ENCODE measurements at places on chromosomes 6 and 20. TPM values are rescaled to one million over a fixed set of nuclear protein-coding genes. Genes with fewer than 3 reads are reported as not detected.

GNAS-AS1 gene
- not detected for polyA plus RNA-seq

TENT5A gene
- polyA plus RNA-seq: 4.2 TPM

PGC gene
- polyA plus RNA-seq: not detected

SLC17A4 gene
- polyA plus RNA-seq: not detected

ENPP1 gene
- polyA plus RNA-seq: 0.34 TPM
